ENCODE measurements at places on chromosomes 5 and 9.

- DNase-seq: no peak
These were observed 220.5 kb downstream of the SLC12A2 start for GRCh38 chr5:128304088-128304487.

DNA sequence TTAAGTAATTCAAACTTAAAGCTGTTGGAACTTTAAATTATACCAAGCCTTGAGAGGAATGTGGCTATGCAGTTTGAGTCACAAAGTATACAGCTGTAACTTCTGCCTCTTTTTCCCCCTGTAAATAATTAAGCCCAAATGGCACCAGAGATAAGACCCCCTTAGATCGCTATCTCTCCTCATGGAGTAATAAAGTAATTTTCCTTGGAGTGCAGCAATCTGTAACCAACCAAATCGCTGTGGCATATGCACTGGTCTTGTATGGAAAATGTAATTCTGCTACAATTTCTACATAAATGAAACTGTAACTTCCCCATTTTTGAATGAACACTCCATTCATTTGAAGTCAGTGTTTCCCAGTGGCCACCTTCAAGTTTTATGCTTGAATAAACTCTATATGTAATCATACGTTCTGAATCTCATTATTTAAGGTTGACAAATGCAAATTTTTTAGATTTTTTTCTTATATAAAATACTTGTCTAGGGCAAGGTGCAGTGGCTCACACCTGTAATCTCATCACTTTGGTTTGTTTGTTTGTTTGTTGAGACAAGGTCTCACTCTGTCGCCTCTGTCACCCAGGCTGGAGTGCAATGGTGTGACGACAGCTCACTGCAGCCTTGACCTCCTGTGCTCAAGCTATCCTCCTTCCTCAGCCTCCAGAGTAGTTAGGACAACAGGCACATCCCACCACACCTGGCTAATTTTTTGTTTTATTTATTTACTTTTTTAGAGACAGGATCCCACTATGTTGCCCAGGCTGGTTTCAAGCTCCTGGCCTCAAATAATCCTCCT is 12.3 kb downstream of the SUSD1 start:
- DNase-seq: no peak

DNA sequence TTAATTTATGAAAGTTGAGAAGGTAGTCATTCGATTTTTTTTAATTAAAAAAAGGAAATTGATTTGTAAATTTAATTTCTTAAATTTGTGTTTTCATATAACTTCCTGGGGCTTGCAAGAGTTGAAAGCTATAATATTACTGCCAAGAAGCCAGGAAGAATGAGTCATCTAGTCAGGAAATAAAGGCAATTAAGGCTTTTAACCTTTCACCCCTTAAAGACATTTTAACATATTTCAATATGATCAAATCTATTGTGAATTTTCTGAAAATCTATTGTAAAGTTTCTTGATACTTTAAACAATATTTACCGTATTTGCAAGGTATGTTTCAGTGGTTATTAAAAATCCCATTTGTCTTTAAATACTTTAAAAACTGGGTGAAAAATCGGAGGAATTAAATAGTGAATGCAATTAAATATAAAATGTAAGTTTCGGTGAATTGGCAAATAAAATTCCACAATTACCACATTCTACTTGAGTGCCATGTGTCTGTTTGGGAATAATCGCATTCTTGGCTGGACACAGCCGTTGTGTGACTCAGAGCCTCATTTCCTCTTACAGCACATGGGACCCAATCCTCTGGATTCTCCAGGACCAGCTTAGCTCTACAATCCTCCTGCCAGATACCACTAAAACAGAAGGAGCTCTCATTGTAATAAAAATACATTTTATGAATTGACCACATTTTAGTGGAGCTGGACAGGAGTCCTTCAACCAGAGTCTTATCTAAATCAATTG is 310.7 kb downstream of the HCN1 start:
- DNase-seq: no peak

DNA sequence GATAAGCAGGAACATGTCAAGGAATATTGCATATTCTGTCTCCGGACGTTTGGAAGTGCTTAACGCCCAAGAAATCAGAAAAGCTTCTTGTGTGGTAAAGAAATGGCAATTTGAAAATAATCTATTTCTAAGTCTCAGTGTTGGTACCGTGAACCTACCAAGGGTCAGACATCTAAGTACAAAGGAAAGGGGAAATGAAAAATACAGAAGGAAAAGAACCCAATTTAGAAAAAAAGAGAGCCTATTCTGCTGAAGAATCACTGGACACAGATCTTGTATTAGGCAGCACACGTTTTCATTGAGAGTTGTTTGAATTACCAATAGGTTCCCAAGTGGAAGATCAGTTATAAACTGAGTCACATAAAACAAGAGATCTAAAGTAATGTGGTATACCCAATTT is 46.9 kb upstream of the CEP78 start:
- DNase-seq: no peak

- no peak for DNase-seq
These were observed 117.4 kb downstream of the FBXL17 start for GRCh38 chr5:108264533-108264932.

DNA sequence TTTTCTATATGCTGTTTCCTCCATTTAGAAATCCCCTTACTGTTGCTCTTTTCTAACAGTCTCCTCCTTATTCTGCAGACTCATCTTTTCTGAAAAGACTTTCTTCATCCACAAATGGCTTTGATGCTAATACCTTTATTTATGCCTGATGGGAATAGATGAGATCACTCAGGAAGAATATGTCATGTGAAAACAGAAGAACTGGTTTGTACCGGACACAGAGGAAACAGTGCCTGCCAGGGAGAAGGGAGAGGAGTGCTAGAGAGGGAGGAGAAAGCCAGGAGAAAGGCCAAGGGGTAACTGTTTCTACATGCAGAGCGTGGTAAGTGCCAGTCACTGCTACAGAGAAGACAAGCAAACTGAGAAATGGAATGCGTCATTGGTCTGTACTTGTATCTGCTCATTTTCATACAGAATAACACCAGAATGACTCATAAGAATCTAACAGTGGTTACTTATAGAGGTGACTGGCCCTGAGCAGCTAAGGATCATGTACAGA is 45.9 kb upstream of the PJA2 start:
- no peak for DNase-seq

DNA sequence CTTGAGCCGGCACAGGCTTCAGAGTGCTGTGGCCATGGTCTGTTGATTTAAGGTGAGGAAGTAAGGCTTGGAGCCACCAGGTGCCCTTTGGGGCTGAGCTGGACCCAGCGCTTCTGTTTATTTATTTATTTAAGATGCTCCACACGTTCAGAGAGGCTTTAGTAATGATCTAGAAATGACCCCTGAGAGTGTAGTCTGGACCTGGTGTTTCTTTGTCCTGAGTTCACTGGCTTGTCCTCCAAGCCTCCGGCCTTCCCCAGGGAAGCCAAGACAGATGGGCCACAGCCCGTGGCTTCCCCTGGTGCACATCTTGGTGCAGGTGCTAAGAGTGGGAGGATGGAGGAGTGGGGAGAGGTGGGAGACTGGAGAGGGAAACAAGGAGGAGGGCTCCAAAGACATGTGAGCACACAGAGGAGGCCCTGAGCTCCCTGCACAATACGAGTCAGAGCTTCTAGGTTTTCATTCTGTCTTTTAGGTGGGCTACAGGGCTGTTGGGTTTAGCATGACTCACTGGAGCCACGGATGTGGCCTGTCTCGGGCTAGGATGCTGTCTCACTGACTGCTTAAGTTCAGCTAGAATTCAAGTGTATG is 56.9 kb downstream of the AHRR start:
- no peak for DNase-seq

DNA sequence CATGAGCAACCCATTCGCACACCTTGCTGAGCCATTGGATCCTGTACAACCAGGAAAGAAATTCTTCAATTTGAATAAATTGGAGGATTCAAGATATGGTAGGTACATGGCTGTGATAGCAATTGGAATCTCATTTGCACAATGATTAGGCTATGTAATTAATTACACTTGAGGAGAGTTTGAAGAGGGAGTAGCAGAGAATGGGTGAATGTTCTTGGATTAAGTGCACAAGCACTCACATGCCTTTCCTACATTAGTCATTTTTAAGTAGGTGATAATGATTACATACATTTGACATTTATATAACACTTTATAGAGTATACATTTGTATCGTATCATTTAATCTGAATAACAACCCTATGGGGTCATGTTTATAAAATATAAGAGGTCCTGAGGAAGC is 21.1 kb downstream of the ACO1 start:
- DNase-seq: no peak

DNA sequence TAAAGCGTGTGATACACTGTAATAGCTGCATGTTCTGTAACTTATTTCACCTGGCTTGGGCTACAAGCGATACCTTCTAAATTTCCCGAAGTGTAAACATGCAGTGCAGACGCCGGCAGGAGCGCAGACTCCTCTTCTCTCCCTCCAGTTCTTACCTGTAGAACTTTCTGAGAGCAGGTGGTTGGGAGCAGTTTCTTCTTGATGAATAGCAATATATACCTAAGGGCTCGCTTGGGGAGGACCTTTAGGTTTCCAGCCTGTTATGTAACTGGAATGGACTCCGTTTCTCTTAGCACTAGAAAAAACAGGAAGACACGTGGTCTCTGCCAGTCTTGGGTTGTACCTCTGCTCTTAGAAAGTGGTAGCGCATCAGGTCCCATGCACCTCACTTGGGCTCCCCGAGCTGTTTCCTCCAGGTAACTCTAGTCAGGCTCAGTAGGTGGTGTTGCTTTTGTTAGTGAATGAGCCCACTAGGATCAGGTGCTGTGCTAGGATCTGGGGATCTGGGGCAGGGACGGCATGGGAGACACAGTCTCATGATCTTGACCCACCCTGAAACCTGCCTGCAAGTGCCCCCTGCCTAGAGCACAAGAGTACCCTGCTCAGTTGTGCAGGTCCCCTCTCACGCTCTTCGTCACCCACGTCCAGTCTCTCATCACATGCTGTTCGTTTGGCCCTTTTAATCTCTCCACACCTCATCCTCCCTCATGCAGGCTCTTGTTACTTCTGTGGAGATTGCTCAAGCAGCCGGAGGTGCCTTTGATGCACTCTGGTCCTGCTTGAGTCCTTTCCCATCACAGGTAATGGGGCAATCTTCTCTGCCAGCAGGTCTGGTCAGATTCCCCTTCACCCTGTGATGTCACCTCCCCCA is 2.8 kb downstream of the TENT4A start:
- no peak for DNase-seq

DNA sequence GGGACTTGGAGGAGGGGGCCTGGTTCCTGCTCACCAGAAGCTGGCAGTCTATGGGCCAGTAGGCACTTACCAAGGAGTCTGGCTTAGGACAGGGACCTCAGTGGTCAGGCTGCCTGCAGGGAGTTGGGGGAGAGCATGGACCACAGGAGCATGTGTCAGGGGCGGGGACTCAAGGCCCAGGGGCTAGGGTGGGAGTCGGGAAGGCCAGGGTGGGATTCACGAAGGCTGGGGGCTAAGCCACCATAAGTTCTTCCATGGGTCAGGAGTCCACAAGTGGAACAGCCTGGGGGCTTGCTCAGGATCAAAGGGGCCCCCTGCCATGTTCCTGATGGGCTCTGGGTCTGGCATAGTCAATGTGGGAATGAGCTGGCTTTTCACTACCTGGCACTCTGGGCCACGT is 11.5 kb upstream of the SLC25A48 start:
- no peak for DNase-seq

DNA sequence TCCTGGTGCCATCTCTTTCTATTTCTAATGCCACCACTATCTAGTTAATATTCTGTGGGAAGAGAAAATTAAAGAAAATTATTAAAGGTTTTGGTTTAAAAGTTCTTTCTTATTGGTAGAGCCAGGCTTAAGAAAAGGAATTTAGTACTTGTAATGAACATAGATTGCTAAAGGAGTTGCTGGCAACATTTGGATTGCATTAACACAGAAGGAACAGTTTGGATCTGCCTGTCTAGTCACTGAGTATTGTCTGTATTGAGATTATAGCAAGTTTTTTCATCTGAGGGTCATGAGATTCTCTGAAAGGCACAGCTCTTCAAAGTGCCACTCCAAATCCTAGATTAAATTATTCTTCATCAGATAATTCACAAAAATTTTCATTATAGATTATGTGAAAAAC is 32.0 kb downstream of the FSD1L start:
- DNase-seq: no peak

GRCh38 chr5:179060116-179061008 is at the start of gene ZNF354C:
ZNF354C (plus strand) TSS chr5:179060373; CDS start chr5:179062069, 1,696 bp downstream.
- DNase-seq: peak; percentile 25

DNA sequence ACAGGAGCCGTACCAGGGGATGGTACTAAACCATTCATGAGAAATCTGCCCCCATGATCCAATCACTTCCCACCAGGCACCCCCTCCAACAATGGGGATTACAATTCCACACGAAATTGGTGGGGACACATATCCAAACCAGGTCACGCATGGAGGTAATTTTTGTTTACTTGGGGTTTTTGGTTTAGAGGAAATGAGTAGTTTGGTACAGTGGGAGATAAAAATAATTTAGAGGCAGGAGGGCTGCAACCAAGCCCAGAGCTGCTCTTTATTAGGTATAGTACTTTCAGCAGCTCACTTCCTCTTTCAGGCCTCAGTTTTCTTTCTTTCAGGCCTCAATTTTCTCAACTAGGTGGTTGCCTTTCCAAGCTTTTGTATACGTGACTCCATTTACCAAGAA is 23.2 kb downstream of the PRUNE2 start:
- DNase-seq: no peak

- no peak for DNase-seq
These were observed 20.2 kb downstream of the ZBED3 start for GRCh38 chr5:77066823-77067442.

- no peak for DNase-seq
These were observed 92.0 kb upstream of the DNAH5 start for GRCh38 chr5:14036514-14036913.

- no peak for DNase-seq
These were observed 208.0 kb downstream of the TRIO start for GRCh38 chr5:14351086-14351661.

DNA sequence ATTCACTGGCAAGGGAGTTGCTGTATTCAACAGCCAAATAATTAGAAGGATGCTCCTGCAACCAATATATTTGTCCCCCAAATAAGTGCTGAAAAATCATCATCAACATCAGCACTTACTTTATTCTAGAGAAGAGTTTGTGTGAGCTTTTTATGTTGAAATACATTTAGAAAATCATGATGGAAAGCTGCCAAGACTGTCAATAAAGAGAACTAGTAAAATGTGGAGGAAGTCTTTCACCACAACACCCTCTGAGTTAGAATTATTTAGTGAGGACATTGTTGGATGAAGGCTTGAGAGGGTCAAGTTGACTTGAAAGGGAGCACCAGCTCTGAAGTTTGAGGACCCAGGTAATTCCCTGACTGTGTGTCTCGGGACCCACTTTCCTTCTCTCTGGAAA is 100.2 kb upstream of the TBCA start:
- no peak for DNase-seq

DNA sequence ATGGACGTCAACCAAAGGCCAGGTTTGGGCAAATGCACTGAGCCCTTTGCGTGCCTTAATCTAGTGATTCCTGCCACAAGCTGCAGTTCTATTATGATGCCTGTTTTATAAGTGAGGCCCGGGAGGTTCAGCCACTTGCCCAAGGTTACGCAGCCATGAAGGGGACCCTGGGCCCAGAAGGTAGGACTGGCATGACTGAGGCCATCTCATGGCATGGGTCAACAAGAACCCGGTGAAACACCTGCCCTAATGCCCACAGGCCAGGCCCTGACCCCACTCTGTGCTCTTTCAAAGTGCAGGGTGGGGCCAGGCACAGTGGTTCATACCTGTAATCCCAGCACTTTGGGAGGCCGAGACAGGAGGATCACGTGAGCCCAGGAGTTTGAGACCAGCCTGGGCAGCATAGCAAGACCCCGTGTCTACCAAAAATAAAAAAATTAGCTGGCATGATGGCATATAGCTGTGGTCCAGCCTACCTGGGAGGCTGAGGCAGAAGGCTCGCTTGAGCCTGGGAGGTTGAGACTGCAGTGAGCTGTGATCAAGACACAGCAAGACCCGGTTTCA is 8.6 kb downstream of the NINJ1 start:
- no peak for DNase-seq

GRCh38 chr9:97300586-97300985 is 6.9 kb upstream of the CCDC180 start:
- DNase-seq: no peak

All from NCI-H748 treated with DMSO at 0.1 percent for 48 hours (cell line).